ENCODE measurements at places on chromosomes 11 and 22. TPM values are rescaled to one million over a fixed set of nuclear protein-coding genes. Genes with fewer than 3 reads are reported as not detected.

HDAC10 gene
- 83.7 TPM for total RNA-seq

RCOR2 gene
- total RNA-seq: not detected

ACTN3 gene
- total RNA-seq: 0.35 TPM

KCNK7 gene
- 1.0 TPM for total RNA-seq

SCUBE1 gene
- total RNA-seq: 0.15 TPM

OR4A16 gene
- total RNA-seq: not detected

SLC29A2 gene
- total RNA-seq: 9.0 TPM

KRTAP5-9 gene
- total RNA-seq: not detected

SCGB1D2 gene
- not detected for total RNA-seq

FXYD2 gene
- total RNA-seq: 0.48 TPM

NKAPD1 gene
- total RNA-seq: 21.2 TPM

NXPE4 gene
- total RNA-seq: not detected

OR8G1 gene
- not detected for total RNA-seq

LIF gene
- total RNA-seq: 94.6 TPM

CDC42BPG gene
- 0.70 TPM for total RNA-seq

FGF19 gene
- not detected for total RNA-seq

MTA2 gene
- total RNA-seq: 226 TPM

PICK1 gene
- total RNA-seq: 12.7 TPM

SLC17A6 gene
- total RNA-seq: not detected

SYT9 gene
- total RNA-seq: not detected

VWA5A gene
- total RNA-seq: 7.0 TPM

RFPL3 gene
- total RNA-seq: not detected

PKNOX2 gene
- total RNA-seq: not detected

SPI1 gene
- total RNA-seq: not detected
